ENCODE measurements at places on chromosomes 3 and 15.

DNA sequence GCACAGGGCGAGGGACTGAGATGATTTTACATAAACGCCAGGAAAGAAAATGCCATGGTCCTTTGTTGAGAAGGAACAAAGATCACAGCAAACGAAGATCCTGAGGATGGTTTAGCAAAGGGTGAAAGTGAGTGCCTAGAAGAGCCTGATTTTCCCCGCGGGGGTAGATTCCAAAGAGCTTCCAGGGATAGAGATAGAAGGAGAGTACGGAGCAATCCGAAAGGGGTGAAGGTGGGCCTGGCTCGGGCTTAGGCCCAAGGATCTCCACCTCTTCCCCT is 977 bp downstream of the CDC25A start:
- no peak for DNase-seq

DNA sequence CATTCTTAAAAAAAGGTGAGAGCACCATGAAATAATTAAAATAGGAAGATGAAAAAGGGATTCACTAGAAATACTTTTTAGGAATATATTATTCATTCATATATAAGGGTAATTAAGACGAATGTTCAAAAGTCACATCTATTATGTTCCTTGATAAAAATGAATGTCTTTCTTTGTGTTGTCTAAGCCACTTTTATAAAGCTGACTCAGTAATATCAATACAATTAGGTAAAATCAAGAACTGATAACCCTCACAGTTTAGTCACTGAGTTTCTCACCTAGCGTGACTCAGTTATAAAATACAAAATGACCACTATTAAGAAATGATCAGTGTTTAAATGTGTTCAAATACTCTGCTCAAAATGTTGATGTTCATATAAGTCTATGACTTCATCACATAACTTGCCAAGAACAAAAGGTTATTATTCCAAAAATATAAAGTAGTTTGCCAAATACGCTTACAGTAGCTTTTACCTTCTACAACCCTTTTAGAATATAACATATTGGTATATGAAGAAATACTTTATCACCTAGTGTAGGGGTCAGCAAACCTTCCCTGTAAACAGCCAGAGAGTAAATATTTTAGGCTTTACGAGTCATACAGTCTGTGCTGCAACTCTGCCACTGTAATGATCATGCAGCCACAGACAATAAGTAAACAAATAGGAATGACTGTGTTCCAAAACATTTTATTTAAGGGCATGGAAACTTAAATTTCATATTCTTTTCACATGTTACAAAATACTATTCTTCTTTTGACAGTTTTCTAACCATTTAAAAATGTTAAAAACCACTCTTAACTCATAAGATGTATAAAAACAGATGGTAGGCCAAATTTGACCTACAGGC is 369.8 kb downstream of the TBC1D5 start:
- no peak for DNase-seq

DNA sequence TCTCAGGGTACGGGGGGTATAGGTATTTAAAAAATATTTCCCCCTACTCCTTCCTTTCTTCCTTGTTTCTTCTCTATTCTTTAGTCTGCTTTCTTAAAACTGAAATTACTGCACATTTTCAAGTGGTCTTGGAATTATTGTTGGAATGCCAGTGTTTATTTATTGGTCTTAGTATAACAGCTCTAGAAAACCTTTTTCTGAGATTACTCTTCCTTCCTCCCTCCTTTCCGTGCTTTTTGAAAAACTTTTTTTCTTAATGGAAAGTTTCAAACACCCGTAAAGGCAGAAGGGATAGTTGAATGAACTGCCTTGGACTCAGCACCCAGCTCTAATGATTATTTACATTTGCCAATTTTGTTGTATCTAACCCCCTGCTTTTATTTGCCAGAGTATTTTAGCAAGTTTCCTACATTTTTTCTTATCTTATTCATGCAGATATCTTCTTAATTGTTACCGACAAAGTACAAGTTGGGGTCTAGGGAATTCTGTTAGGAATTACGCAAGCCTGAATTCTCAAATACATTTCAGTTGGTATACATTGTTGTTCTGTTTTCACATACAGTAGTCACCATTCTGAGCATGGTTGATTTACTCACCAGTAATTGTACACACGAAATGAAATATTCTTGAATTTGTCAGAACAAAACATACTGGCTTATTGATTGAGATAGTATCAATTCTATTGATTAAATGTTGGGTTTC is 36.2 kb downstream of the KAT2B start:
- no peak for DNase-seq

DNA sequence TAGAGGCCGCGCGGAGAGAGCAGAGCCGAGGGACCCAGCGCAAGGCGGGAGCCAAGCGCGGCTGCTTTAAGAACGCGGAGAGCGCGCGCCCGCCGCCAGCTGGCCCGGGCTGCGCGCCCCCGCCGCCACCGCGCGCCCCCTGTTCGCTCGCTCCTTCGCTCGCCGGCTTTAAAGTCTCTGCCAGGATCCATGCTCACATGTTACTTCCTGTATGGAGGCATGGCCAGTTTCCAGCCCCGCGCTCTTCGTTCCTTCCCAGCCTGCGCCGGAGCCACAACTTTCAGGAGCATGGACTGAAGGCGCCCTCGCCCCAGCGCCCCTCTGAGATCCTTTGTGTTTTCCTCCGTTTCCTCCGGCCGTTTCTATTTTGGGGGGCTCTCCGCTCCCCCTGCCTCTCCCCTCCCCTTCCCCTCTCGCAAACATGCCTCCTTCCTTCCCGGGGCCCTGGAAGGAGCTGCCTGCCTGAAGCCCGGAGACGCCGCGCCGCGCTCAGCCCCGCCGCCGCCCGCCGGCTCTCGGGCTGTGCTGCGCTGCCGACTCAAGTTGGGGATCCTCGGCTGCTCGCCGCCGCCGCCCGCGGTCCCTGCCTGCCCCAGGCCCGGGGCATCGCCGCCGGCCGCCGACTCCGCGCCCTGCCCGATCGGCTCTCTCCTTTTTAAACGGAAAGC is at the start of gene PTPRG:
PTPRG (plus strand) TSS at position 198 of the 668 bp plus-strand sequence. CDS start 717 bp downstream, outside the sequence.
- DNase-seq = no peak

DNA sequence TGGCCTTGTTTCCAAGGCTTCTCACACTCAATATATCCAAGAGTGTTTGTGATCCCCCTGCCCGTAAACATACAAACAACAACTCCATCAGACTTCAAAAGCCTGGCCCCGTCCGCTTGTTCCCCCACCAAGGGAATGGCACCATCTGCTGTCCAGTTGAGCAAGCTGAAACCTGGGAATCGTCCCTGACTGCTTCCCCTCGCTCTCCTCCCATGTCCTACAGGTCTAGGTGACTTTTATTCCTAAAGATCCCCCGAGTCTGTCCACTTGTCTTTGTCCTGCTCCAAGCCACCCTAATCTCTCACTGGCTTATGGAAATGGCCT is 27.9 kb upstream of the FAM174B start:
- DNase-seq = no peak

- DNase-seq = no peak
These were observed 1.1 kb upstream of the EIF2B5 start for GRCh38 chr3:184133840-184134745.

DNA sequence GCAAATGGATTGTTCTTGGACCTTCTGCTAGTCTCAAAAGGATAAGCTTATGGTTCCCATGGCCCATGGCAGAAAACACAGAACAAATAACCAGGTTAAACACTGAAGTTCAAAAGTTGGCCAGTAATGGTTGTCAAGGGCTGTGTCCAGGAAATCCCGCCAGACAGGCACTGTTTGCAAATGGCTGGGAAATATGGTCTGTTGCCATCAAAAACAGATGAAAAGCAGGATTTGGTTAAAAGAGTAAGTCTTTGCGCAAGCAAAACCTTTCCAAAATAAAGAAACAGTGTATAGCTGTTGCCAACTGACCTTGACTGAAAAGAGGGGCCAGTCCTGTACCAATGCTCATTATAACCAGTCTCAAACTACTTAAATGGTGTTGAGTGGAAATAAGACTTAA is 58.6 kb downstream of the WWTR1 start:
- DNase-seq = no peak

- no peak for DNase-seq
These were observed 117.8 kb downstream of the OXNAD1 start for GRCh38 chr3:16382845-16383244.

- no peak for DNase-seq
These were observed 133.5 kb downstream of the LRRK1 start for GRCh38 chr15:101052681-101053121.

- no peak for DNase-seq
These were observed 39.4 kb upstream of the TRIM71 start for GRCh38 chr3:32778389-32778788.

- no peak for DNase-seq
These were observed 2.0 kb upstream of the RNF111 start for GRCh38 chr15:58985443-58985842.

DNA sequence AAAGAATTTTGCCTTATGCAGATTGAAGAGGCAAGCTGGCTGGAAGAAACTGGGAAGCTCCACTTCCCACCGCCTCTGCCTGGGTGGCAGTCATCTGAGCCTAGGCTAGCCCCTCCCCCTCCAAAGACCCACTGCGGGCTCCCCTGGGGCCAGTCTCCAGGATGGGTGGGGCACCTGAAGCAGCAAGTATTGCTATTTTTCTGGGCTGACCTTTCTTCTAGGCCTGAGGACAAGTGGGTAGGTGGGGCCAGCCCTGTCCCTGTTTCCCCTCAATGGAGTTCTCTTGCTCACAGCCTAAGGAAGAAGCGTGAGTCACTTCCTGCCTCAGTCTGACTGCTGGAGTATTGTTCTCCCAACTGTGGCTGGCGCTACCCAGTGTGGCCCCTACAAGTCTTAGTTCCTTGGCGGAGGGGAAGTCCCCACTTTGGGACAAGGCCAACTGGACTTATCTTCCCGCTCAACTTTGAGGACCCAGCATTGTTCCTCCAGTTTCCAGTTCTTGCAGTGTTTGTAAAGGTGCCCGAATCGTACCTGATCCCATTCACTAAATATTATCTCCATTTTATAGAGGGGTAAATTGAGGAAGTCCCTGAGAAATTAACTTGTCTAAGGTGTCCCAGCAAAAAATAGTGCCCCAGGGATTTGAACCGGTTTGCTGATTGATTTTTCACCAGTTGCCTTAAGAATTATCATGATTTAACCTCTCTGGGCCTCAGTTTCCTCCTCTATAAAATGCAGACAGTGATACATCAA is 1.4 kb downstream of the FURIN start:
- no peak for DNase-seq

DNA sequence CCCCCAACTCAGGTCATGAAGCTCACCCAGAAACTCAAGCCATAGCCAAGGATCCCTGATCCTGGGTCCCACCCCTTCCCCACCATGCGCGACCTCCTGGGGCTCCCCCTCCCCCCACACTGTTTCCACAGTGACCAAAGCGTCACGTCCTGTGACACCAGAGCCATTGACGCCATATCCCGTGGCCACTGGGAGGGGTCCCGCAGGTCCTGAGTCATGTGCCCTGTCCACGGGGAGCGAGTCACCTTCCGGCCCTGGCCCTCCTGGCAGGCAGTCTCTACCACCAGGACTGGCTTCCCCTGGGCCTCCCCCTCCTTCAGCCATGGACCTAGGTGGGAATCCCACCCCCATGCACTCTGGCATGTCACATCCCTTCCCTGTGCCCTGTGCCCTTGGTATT is 15.6 kb downstream of the SEMA3F start:
- no peak for DNase-seq

Measured in stimulated activated CD8-positive, alpha-beta memory T cell treated with anti-CD3 and anti-CD28 coated beads, Interleukin-7, amount 100 ng/mL, for 1 hour (primary cell).